Colonic mucosa (tissue), 4 donors: ENCODE measurements at places on chromosomes 2 and 18. TPM values are rescaled to one million over a fixed set of nuclear protein-coding genes. Genes with fewer than 3 reads are reported as not detected.
A peak's percentile ranks its signal among the peaks of the same experiment; 100 is the strongest.

The ZNF532 gene
- 14.8 TPM for total RNA-seq

The ASB18 gene
- total RNA-seq, result not detected

The CHRND gene
- not detected for total RNA-seq

The CENPO gene
- total RNA-seq, result 26.8 TPM

The NOSTRIN gene
- 37.2 TPM for total RNA-seq

The ERICH2 gene
- not detected for total RNA-seq

The ST6GAL2 gene
- 1.7 TPM for total RNA-seq

The NXPH2 gene
- not detected for total RNA-seq

The IL1F10 gene
- total RNA-seq, result not detected

The B3GNT7 gene
- total RNA-seq, result 258 TPM

The ZDBF2 gene
- 1.7 TPM for total RNA-seq

The RTP5 gene
- total RNA-seq, result not detected

The TANK gene
- total RNA-seq, result 47.4 TPM

The ESPNL gene
- 0.12 TPM for total RNA-seq

- no peaks in the 10 kb centered on the region for H3K27me3 ChIP-seq
- no peak overlapping the region for H3K27ac ChIP-seq
- H3K36me3 ChIP-seq, result no peaks in the 10 kb centered on the region
- DNase-seq, result no peak
- no peak overlapping the region for H3K4me3 ChIP-seq
These were observed 482.7 kb downstream of the DLGAP1 start for GRCh38 chr18:3972291-3972930.

DNA sequence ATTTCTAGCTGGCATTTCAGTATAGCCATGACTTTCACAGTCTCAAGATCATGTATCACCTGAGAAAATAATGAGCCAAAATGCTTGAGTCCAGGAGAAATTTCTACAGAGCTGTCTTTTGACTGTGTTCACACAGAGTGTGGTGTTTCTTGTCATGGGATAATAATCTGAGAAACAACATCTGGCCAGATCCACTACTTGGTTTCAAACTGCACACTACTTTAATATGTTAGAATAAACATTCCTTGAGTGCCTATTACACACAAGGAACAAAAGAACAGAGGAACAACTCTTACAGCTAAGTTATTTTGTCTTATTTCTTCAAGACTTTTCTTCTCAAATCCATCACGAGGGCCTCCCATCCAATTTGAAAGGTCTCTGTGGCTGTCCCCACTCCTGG, 108.3 kb downstream of the SS18 start:
- no peaks in the 10 kb centered on the region for H3K4me1 ChIP-seq
- no peak overlapping the region for H3K4me3 ChIP-seq
- H3K27ac ChIP-seq, result no peak overlapping the region
- H3K27me3 ChIP-seq, result no peaks in the 10 kb centered on the region
- DNase-seq, result no peak

DNA sequence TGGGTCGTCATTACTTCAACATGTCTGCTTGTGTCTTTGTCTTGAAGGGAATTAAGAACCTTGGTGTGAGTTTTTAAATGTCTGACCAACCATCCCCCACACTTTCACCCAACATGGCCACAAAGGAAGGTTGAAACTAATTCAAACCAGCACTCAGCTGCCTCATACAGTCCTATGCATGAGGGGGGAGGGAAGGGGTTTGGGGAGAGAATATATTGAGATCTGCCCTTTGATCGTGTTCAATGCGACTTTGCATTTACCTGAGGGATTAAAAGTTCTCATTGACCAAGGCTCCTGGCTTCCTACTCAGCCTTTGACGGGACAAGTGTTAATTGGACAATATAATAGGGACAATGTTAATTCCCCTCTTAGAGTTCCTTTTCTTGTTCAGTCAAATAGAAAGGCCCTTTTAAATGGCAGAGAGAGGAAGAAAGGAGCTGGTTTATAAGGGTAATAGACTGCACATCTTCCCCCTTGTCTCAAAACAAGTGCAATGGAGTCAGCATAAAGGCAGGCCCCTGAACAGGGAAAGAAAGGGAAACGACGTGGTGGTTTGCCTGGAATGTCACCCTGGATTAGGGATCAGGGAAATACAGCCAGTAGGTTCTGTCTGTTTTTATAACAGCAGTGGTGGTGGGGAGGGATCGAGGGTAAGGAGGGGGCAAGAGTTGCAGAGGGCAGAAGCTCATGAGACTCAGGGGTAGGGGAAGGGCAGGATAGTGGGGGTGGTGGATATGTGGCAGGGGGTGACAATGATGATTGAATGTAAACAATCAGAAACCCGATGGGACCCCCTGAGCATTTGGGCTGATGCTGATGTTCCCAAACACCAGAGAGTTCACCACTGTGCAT, 198.7 kb downstream of the MYCN start:
- DNase-seq, result no peak
- H3K36me3 ChIP-seq, result no peaks in the 10 kb centered on the region
- H3K4me3 ChIP-seq, result no peak overlapping the region
- H3K27ac ChIP-seq, result no peak overlapping the region
- no peaks in the 10 kb centered on the region for H3K27me3 ChIP-seq
- no peaks in the 10 kb centered on the region for H3K4me1 ChIP-seq

DNA sequence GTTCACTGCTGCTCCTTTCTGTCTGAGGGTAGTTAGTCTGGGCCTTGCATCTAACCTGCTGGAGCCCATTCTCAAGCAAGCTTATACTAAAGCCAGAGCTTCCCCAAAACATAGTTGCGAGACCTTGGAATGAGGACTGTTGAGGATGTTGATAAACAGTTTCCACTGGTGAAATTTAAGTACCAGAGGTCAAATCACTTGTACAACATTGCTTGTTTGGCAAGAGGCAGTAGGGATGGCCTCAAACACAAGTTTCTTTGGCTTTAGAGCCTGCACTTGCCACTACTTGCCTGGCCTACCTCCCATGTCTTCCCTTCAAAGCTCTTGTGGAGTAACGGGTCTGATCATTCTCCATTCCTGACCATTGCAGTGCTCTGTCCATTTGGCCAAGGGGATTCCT, 262.7 kb downstream of the FHOD3 start:
- H3K27ac ChIP-seq, result no peak overlapping the region
- no peaks in the 10 kb centered on the region for H3K4me1 ChIP-seq
- no peak for DNase-seq
- no peaks in the 10 kb centered on the region for H3K36me3 ChIP-seq
- no peaks in the 10 kb centered on the region for H3K27me3 ChIP-seq

GRCh38 chr2:205734436-205735037, 52.2 kb downstream of the NRP2 start:
- no peaks in the 10 kb centered on the region for H3K36me3 ChIP-seq
- no peaks in the 10 kb centered on the region for H3K27me3 ChIP-seq
- no peak for DNase-seq
- no peak overlapping the region for H3K4me3 ChIP-seq
- peak overlapping the region; percentile 6 for H3K27ac ChIP-seq

GRCh38 chr2:215003001-215003400, 135.4 kb downstream of the ABCA12 start:
- H3K4me3 ChIP-seq, result no peak overlapping the region
- DNase-seq, result no peak
- H3K27me3 ChIP-seq, result no peaks in the 10 kb centered on the region
- H3K27ac ChIP-seq, result no peak overlapping the region
- no peaks in the 10 kb centered on the region for H3K4me1 ChIP-seq

DNA sequence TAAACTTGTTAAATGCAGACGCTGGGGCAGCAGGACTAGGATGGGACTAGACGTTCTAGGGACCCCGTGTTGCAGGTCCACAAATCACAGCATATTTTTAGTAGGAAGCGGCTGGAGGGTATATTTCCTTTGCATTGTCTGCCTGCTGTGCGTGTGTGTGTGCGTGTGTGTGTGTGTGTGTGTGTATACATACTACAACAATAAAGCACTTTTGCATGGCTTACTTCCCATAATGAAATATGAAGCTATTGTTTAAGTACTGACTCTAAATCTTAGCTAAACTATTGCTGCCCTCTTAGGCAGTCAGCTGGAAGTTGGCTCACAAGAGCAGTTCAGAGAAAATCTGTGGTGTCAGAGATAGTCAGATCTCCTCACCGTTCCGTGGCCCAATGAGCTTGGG, 133.4 kb downstream of the CABLES1 start:
- no peaks in the 10 kb centered on the region for H3K27me3 ChIP-seq
- no peaks in the 10 kb centered on the region for H3K4me1 ChIP-seq
- no peak overlapping the region for H3K27ac ChIP-seq
- DNase-seq, result no peak
- H3K36me3 ChIP-seq, result no peaks in the 10 kb centered on the region

- no peak overlapping the region for H3K4me3 ChIP-seq
- H3K4me1 ChIP-seq, result no peaks in the 10 kb centered on the region
- H3K27ac ChIP-seq, result no peak overlapping the region
- no peak for DNase-seq
These were observed 82.8 kb downstream of the SMAD2 start for GRCh38 chr18:47847635-47848034.

- H3K36me3 ChIP-seq, result no peaks in the 10 kb centered on the region
- DNase-seq, result peak; percentile 89
- peak overlapping the region; percentile 69 for H3K27ac ChIP-seq
These were observed 1.9 kb upstream of the ESPNL start for GRCh38 chr2:238097988-238098871.

GRCh38 chr18:36396190-36396589, 98.7 kb downstream of the FHOD3 start:
- H3K27ac ChIP-seq, result no peak overlapping the region
- H3K4me3 ChIP-seq, result no peak overlapping the region
- no peaks in the 10 kb centered on the region for H3K27me3 ChIP-seq

DNA sequence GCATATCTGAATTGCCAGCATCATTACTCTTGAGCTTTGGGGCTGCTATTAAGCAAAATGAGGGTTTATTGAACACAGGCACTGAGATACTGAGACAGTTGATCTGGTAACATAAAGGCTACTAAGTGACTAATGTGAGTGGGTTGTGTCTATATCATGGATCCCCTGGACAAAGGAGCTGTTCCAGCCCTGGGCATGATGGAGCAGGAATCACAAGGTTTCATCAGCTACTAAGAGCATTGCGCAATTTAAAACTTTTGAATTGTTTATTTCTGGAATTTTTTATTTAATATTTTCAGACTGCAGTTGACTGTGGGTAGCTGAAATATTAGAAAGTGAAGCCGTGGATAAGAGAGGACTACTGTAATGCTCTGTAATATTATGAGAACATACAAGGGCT, 73.5 kb downstream of the MGAT5 start:
- no peaks in the 10 kb centered on the region for H3K4me1 ChIP-seq
- H3K27ac ChIP-seq, result no peak overlapping the region
- DNase-seq, result no peak
- no peaks in the 10 kb centered on the region for H3K27me3 ChIP-seq

- no peak for DNase-seq
- H3K4me3 ChIP-seq, result no peak overlapping the region
- H3K36me3 ChIP-seq, result no peaks in the 10 kb centered on the region
- no peaks in the 10 kb centered on the region for H3K27me3 ChIP-seq
- H3K4me1 ChIP-seq, result no peaks in the 10 kb centered on the region
These were observed 203.4 kb upstream of the RAB6C start for GRCh38 chr2:129775952-129776653.

GRCh38 chr2:9675415-9676351, 44.9 kb upstream of the YWHAQ start:
- DNase-seq, result no peak
- H3K4me1 ChIP-seq, result no peaks in the 10 kb centered on the region
- no peak overlapping the region for H3K27ac ChIP-seq
- H3K4me3 ChIP-seq, result no peak overlapping the region
- H3K27me3 ChIP-seq, result no peaks in the 10 kb centered on the region
- H3K36me3 ChIP-seq, result no peaks in the 10 kb centered on the region

DNA sequence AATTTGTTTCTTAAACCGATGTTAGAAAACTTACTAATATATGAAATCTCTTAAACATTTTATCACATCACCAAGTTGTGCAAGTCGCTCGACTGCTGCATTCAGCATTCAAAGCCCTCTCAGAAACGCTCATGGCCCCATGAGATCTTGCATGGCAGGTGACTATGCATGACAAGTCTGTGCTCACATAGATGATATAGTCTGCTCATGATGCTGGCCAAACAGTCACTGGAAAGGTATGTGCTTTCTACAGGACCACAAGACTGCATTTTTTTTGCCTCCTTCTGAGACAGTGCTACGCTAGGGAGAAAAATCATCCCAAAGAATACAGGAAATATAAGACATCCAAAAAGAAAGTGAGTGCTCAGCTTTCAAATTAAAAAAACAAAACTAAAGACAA, 98.3 kb upstream of the ZBTB14 start:
- H3K36me3 ChIP-seq, result no peaks in the 10 kb centered on the region
- no peak overlapping the region for H3K4me3 ChIP-seq
- no peak for DNase-seq
- H3K27ac ChIP-seq, result no peak overlapping the region

DNA sequence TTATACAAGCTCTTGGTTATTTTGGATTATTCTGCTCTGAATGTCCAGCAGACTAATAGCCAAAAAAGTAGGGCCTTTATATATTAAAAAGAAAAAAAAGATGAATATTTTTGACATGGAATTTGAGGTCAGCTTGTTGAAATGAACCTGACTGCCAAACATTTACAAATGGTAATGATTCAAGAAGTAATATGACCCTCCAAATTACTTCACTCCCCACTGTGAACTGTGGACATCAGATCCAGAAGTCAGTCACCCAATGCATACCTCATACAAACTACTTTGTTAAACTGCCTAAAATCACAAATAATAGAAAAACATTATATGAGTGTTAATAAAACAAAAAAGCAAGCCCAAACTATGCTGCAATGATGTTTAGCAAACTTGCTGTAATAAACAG, 10.0 kb downstream of the EPG5 start:
- no peak for DNase-seq
- peaks cover 6% of the 10 kb centered on the region for H3K36me3 ChIP-seq
- H3K27ac ChIP-seq, result no peak overlapping the region
- H3K4me3 ChIP-seq, result no peak overlapping the region
- H3K27me3 ChIP-seq, result no peaks in the 10 kb centered on the region

DNA sequence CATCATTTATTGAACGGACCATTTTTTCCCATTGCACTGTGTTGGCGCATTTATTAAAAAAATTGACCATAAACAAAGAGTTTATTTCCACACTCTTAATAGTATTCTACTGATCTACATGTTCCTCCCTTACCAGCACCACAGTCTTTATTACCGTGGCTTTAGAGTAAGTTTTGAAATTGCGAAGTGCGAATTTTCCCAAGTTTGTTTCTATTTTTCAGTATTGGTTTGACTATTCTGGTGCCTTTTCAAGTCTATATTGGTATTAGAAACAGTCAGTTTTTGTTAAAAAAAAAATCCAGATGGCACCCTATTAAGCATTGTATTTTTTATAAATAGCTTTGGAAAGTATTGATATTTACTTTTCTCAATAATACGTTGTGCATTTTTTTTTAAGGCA, 795.1 kb upstream of the HS6ST1 start:
- no peaks in the 10 kb centered on the region for H3K4me1 ChIP-seq
- H3K27me3 ChIP-seq, result no peaks in the 10 kb centered on the region
- no peak for DNase-seq
- H3K27ac ChIP-seq, result no peak overlapping the region
- H3K36me3 ChIP-seq, result no peaks in the 10 kb centered on the region

- no peaks in the 10 kb centered on the region for H3K4me1 ChIP-seq
- no peak overlapping the region for H3K27ac ChIP-seq
- H3K27me3 ChIP-seq, result no peaks in the 10 kb centered on the region
- no peaks in the 10 kb centered on the region for H3K36me3 ChIP-seq
These were observed 272.9 kb upstream of the EPHA4 start for GRCh38 chr2:221845021-221845365.

- no peak overlapping the region for H3K27ac ChIP-seq
- H3K4me1 ChIP-seq, result peaks cover 4% of the 10 kb centered on the region
- no peak for DNase-seq
- no peaks in the 10 kb centered on the region for H3K36me3 ChIP-seq
- no peaks in the 10 kb centered on the region for H3K27me3 ChIP-seq
These were observed 32.6 kb upstream of the BCL11A start for GRCh38 chr2:60586081-60586480.
